Activated CD8-positive, alpha-beta memory T cell treated with anti-CD3 and anti-CD28 coated beads, Interleukin-2, amount 10 ng/mL, durations not matched to agents 7 days and 5 days (primary cell): ENCODE measurements at places on chromosomes 3 and 15.

DNA sequence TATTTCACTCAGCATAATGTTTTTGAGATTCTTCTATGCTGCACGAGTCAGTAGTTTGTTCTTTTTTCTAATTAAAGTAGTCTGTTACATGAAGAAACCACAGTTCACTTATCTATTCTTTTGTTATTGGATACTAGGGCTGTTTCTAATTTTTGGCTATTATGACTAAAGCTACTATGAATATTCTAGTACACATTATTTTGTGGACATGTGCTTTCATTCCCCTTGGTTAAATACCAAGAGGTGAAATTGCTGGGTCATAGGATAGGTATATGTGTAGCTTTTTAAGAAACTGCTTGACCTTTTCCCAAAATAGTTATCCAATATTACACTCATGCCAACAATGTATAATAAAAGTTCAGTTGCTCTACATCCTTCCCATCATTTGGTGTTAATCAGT lies 8.9 kb downstream of the PDE8A start:
- DNase-seq: no peak

- no peak for DNase-seq
These were observed 1054.1 kb upstream of the GBE1 start for GRCh38 chr3:82815417-82816058.

GRCh38 chr15:98785807-98786621 lies 137.7 kb downstream of the IGF1R start:
- DNase-seq: no peak

DNA sequence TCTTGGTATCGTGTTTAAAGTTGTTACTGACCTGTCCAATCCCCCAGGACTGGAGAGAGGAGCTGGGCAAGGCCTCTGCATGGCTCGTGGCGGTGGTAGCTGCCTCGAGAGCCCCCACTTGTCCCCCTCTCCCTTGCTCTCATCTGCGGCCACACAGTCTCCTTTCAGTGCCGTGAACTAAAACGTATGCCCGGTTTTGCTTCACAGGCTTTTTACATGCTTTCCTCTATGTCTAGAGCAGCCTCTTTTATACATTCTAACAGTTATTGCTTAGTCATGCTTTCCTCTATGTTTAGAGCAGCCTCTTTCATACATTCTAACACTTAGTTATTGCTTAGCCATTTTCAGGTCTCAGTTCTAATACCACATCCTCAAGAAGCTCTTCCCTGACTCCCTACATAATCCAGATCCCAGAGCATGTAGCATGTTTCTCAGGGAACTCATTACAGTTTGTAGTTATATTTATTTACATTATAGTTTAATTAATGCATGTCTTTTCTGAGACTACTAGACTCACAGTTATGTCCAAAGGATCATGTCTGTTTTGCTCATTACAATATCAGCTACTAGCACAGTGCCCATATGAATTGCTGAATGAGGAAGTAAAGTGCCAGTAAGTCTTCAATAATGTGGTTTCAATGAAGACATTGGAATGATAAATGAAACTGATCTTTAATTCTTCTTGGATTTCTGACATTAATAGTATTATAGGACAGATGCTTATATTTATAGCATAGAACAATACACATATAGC lies 66.5 kb upstream of the TBL1XR1 start:
- DNase-seq: no peak

DNA sequence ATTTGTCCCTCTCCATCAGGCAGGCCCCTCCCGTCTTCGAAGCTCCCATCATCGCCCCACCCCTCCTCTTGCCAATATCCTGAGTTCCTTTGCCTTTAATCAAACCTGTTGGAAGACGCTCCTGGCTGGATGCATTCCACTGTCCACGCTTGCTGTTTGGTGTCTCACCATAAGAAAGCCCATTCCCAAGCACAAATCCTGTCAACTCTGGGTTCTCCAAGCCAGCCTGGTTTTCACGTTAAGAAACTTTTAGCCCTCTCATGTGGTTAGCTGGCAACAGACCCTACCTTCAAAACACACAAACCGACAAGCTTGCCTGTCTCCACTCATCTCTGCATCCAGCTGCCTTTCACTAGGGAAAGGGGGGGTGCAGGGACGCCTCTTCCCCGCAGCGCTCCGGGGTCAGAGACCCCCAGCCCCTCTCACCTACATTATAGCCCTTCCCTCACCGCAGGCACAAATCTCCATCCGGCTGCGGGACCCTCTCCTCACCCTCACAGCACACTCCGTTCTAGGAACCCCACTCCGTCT lies 1.1 kb downstream of the GORASP1 start:
- DNase-seq: peak; percentile 37

DNA sequence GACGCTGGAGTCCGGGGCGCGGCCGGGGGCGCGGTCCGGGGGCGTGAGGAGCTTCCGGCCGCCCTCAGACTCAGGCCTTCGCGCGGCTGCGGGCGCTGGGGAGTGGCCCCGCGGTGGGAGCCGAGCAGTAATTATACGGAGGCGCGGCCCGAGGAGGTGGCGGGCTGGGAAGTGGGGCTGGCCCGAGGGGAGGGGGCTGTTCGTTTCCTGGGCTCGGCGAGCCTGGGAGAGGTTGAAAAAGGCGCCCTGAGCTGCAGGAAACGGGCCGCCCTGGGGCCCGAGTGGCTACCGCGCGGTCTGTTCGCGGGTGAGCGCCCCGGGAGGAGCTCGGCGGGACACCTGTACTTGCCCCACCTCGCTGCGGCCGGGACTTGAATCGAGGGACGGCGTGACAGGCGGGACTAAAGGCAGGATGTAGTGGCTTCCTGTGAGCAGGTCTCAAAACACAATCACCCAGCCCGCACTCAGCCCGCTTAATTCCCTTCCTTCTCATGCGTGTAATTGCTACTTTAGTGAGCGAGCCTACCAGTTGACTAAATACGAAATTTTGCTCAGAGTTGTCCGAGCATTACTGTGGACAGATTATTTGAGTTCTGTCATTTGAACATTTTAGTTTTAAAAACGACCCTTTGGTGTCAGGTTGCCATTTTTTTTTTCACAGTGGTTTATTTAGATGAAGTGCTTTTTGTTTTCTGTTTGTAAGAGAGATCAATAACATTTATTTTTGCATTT lies 860 bp downstream of the RASA2 start:
- peak; percentile 97 for DNase-seq

DNA sequence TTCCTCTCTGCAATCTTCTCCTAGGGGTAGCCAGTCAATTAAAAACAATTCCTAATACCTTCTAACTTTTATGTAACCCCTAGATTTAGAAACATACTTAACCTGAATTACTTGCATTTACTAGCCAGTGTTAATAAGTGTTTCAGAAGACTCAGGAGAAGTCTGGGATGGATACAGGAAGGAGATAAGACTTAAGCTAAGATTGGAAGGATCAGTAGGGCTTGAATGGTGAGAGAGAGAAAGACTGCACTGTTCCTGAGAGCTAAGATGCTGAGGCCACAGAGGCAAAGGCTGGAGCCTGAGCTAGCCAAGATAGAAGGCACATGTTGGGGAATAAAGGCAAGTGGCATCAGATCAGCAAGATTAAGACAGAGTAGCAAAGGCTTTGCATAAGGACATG lies 30.1 kb upstream of the CADPS start:
- DNase-seq: no peak

DNA sequence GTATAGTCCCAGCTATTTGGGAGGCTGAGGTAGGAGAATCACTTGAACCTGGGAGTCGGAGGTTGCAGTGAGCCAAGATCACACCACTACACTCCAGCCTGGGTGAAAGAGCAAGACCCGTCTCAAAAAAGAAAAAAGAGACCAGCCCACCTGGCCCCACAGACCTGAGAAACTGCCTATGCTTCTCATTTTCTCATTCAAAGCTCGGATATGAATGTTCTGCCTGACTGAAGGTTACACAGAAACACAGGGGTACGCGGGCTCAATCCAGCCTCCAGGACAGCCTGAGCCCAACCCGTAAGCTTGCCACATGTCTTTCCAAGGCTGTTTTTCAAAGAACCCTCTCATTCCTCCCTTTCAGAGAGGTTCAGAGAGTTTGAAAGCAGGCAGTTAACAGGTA lies 9.7 kb upstream of the LRRC15 start:
- no peak for DNase-seq

GRCh38 chr15:91065505-91065904 lies 34.6 kb upstream of the SV2B start:
- DNase-seq: no peak

DNA sequence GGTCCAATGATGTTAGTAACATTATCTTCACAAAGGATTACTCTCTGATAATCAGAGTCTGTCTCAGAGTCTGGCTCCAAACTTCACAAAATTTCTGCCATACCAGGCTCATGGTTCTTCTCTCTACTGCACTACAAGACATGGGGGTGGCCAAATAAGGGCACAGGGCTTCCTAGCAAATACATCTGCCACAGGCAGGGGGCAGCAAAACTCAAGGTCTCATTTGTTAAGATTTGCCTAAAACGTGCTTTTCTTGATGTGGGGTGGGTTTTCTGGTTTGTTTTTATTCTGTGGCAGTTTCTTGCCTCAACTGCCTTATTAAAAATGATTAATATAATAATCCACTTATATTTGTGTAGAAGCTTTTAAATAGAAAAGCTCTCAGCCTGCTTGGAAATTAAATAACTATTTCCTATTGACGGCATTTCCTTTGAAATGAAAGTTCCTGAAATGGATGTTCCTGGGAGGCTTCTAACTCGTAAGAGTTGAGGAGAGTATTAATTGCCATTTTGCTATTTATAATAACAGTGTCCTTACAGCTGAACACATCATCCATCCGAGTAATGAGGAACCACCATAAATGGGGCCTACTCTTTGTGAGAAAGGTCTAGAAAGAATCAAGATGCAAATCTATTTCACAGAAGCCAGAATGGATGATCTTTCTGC lies 53.8 kb downstream of the SST start:
- peak; percentile 72 for DNase-seq

DNA sequence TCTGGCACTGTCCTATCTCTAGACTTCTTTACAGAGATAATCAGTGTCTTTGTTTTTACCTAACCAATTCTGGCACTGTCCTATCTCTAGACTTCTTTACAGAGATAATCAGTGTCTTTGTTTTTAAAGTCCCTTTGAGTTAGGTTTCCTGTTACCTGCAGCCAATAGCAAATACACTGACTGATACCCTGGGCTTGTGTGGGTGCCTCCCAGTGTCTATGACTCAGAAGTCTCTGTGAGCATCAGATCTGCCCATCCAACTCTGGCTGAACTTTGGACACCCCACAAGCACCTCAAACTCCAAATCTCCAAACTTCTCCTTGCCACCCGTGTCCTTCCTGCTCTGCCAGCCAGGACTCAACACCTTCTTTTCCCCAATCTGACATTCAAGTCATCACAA lies 30.4 kb downstream of the SLC41A3 start:
- no peak for DNase-seq

GRCh38 chr3:190326930-190327329 lies 4.7 kb upstream of the CLDN1 start:
- DNase-seq: no peak

DNA sequence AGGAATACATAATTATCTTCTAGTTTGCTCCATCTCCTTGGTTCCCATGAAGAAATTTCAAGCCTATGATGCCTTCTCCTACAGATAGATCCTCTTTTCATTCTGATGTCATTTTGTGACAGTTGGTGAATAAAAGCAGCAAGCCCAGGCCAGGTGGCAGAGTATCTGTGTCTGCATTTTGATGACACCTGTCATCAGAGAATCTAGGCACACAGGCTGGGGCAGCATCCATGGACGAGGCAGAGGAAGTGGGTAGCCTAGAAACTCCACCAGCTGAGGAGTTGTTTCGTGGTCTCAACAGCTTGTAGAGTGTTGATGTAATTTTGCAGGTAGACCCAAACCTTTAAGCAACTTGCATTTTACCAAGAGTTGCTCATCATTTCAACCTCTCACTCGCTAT lies 269.8 kb downstream of the FEZF2 start:
- DNase-seq: no peak

DNA sequence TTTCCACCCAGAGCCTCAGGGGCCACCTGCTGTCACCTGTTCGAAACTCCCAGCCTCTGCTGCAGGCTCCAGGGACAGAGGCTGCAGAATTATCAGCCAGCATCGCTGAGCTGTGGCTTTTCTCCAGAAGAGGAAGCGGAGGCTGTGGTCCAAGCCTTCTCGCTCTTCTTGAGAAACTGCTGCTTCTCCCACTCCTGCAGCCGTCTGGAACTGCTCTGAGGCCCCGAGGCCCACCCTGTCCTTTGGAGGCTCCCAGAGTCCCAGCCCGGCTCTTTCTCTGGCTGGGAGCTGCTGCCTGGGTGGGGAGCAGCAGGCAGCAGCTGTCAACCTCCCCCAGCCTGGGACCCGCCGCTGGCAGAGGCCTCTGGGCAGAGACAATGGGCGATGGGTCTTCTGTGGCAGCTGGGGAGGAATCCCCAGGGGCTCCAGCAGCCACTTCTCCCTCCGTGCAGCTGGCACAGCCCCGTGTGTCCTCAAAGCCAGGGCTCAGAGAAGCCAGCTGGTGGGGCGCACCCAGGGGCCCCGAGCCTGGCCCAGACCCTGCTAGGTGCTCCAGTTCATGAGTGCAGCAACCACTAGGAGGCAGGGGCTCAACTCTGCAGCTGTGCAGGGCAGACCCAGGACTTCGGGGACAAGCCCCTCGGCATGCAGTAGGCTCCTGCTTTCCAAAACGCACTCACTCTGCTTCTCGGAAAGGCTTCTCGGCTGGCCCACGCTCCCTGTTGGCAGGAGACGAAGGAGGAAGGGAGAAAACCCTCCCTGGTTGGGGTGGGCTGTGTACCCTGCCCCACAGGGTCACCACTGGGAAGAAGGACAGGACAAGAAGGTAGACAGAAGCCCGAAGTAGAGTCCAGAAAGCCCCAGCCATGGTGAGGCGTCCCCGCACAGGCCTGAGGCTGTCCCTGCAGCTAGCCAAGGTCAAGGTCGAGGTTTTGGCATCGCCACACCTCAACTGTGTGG lies 49.9 kb upstream of the FURIN start:
- DNase-seq: peak; percentile 65

DNA sequence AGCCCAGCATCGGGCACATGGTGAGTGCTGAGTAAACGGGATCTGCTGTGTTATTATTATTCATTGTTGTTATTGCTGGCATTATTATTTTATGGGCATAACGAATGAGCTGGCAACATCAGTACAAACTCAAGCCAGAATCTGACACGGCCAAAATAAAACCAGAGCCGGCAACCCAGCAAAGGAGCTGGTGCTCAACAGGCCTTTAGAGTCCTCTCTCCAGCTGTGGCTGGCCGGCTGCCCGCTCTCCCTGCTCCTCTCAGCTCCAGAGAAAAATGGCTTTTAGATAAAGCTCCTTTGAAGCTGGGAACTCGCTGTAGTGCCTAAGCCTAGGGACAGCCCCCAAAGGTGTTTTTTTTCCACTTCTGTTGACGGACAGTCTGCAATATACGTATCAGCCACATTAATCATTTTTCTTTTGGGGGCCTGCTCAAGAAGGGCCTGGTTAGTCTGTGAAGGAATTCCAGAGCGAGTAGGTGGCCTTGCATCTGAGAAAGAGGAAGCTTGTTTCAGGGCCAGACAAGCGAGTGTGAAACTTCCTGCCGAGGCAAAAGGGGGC lies 193.9 kb upstream of the UBE2E1 start:
- no peak for DNase-seq

DNA sequence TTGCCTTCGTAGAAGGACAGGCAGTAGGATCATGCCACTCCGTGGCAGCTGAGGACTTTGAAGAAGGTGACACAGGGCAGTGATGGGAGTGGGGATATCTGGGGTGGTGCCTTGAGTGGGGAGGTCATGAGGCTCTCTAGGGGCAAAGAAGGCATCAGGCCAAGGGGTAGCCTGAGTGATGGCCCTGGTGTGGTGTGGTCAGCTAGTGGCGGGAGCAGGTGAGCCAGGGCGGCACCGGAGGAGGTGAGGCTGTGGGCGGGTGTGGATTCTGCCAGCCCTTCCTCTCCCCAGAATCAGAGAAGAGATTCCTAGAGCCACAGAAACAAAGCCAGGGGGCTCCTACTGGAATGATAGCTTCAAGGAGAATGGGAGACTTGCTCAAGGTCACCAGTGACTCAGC lies 18.4 kb downstream of the WNT7A start:
- DNase-seq: no peak
